Uterus (tissue), 4 donors: ENCODE measurements at places on chromosomes 12 and 14. TPM values are rescaled to one million over a fixed set of nuclear protein-coding genes. Genes with fewer than 3 reads are reported as not detected.

GLIPR1L1 gene
- total RNA-seq = not detected

KCNC2 gene
- total RNA-seq = 3.6 TPM

COL2A1 gene
- total RNA-seq = 1.9 TPM

PLEKHD1 gene
- total RNA-seq = 0.24 TPM

KRT72 gene
- not detected for total RNA-seq

KCTD10 gene
- total RNA-seq = 38.2 TPM

IGF1 gene
- total RNA-seq = 22.9 TPM

KRT82 gene
- not detected for total RNA-seq

YAF2 gene
- total RNA-seq = 38.9 TPM

SLCO1B1 gene
- total RNA-seq = not detected

LDHB gene
- 154 TPM for total RNA-seq

LRRC10 gene
- total RNA-seq = not detected

GNG2 gene
- total RNA-seq = 9.3 TPM

IAPP gene
- total RNA-seq = not detected
